A549 (cell line): ENCODE measurements at places on chromosomes 1 and 21. TPM values are rescaled to one million over a fixed set of nuclear protein-coding genes. Genes with fewer than 3 reads are reported as not detected.

- no peak for DNase-seq
Measured at GRCh38 chr1:17665950-17666720, 89.0 kb upstream of the ACTL8 start.

DNA sequence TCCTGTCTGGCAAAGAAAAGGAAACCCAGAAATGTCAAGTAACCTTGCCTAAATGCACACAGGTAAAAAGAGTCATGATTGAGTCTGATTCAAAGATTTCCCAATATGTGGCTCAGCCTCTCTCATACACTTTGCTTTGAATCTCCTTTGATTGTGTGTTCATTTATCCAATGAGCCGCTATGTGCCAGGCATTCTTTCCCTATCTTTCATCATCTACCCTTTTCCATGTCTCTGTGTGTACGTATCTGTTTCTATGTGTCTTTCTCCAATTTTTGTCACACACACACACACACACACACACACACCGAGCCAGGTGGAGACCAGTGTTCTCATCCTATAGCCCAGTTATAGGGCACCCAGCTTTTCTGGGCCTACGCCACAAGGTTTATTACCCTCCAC, 35.7 kb upstream of the BCL9 start:
- no peak for DNase-seq

The GJA8 gene
- polyA plus RNA-seq: not detected in 3 replicates

- no peak for DNase-seq
Measured at GRCh38 chr1:182113879-182114626, 52.5 kb upstream of the ZNF648 start.
